ENCODE measurements at places on chromosomes 1 and 21. TPM values are rescaled to one million over a fixed set of nuclear protein-coding genes. Genes with fewer than 3 reads are reported as not detected.
A peak's percentile ranks its signal among the peaks of the same experiment; 100 is the strongest.

The C4BPA gene
- 39.0 TPM for total RNA-seq

The CLIC6 gene
- total RNA-seq: 14.8 TPM

DNA sequence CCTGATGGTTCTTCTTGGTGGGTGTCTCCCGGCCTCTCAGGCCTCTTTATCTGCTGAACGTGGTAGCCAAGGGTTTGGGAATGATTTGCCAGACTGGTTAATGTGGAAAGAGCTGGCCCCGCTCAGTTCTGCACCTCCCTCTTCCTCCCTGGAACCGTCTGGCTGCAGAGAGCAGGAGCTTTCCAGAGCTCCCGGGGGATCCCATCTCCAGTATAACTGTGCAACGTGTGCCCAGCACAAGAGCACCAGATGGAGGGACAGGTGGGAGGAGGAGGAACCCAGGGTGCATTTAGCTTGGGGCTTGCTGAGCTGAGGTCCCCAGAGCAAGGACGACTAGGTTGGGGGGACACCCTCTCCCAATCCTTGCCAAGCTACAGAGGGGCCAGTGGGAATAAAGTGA is 5.0 kb downstream of the TFF1 start:
- DNase-seq: no peak

The SEMA4A gene
- total RNA-seq: 31.3 TPM

DNA sequence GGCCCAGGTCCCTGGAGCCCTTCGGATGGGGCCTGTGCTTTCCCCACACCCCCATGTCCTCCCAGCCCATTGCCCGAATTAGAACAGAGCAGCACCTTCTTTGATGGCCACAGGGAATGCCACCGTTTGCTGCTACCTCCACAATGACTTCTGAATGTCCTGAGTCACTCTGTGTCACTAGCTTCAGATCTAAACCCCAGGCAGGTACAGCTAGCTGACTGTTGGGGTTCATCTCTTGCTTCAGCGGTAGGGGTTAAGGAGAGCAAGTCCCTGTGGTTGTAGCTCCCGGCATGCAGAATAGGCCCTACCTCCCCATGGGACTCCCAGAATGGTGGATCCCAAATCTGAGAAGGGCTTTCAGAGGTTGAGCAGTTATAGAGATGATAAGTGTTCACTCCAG is 291.1 kb upstream of the POU3F1 start:
- DNase-seq: no peak

- DNase-seq: peak; percentile 11
Observed at GRCh38 chr1:3038113-3038551, 16.9 kb downstream of the ACTRT2 start.

The ERG gene
- 38.9 TPM for total RNA-seq

The RPE65 gene
- total RNA-seq: not detected

DNA sequence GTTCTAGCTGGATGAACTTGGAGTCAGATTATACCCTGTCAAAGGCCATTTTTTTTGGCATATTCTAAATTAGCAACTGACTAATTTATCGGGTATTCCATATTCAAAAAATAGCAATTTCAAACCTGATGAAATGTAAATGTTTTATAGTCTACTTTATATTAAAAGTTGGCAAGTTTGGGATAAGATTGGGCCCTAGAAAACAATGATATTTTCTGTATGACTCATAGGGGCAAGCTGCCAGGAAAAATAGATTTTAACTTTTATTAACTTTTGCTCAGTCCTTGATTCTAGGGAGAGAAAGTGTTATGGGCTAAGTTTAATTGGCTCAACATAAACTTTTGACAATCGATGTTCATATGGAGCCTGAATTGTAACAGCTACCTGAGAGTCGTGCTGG is 576.9 kb upstream of the B3GALT2 start:
- DNase-seq: no peak

The WDR64 gene
- total RNA-seq: not detected

The NEGR1 gene
- 13.2 TPM for total RNA-seq

GRCh38 chr1:33500547-33500946 is 28.1 kb downstream of the ZSCAN20 start:
- DNase-seq: no peak

DNA sequence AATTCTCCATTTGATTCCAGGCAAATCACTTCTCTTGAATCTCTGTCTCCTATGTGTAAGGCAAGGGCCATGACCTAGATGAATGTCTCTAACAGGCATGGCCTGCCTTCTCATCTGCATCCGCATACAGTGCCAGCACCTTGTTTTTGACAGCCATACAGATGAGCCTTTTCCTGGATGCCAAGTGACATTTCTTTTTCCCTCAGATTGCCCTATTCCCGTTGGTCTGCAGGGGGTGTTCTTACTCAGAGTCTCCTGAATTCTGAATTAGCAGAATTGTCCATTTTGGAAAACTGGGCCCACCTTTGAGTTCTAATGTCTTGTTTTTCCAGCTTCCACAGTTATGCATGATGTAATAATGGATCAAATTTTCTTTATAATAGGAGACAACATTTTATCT is 88.0 kb upstream of the ADAR start:
- DNase-seq: no peak

GRCh38 chr1:208641579-208642280 is 397.5 kb upstream of the PLXNA2 start:
- DNase-seq: no peak

The S100A9 gene
- 373 TPM for total RNA-seq

Measured in upper lobe of left lung (tissue), 6 donors.